ENCODE measurements at places on chromosomes 2 and 18.

DNA sequence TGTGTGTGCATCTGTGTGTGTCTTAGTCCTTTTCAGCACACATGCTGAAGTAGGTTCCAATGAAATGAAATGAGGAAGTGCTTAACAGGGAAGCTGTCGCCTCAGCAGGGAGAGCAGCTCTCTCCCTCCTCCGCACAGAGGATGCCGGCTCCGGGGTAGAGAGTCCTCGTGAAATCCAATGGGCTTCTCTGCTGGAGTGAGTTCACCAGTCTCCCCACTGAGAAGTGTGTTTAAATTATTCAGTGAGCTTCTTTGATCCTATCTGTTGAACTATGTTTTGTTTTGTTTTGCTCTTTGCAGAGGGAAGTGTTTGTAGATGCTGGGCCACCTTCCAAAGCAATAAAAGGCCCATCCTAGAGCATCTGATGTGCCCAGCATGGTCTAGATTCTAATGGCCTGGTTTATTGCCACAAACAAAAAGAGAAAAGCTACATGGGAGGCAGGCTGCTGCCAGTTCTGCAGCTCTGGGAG is 6.7 kb downstream of the PPP1R7 start:
- DNase-seq, result no peak

DNA sequence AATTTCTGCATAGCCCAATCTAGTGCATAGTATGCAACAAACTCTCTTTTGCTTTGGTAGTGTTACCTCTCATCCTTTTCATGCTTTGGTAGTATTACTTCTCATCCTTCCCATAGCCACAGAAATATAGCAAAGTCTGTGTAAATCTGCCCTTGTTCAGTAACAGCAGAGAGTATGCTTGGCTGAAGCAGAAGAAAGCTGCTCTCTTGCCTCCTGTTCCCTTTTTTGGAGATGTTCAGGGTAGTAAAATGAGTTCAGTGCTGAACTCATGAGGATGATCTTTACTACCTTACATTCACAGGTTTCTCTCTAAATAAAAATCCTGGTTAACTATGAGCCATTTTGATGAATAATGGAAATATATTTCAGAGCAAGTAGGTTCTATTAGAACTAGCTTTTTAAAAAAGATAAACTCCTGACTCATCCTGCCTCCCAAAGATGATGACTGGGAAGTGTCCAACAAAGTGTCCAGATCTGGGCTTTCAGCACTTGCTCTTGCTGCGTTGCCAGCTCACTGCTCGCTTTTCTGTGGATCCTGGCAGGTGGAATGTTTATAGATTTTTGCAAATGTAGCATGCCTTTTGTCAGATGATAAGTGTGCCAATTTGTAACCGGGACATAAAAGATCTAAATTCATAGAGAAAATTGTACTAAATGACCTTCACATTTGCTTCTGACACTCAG is 29.4 kb upstream of the CHMP3 start:
- DNase-seq, result no peak

- no peak for DNase-seq
These were observed 259.7 kb downstream of the CDCA7 start for GRCh38 chr2:173614265-173614930.

DNA sequence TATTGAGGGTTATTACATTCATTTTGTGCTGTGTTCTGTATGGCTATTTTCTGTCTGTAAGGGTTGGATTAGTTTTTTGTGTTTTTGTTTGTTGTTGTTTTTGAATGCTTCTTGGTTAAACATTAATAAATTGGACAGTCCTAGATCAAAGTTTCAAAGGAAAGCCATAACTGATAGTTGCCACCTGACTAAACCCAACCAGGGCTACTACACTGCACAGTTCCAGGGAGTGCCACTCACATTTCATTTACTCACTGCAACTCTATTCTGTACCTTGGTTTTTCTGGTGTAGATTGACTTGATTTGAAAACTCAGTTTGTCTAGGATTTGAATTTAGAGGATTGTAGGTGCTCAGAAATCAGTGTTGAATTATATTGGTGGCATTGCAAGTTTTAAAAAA is 6.4 kb downstream of the MYL12B start:
- DNase-seq, result no peak

DNA sequence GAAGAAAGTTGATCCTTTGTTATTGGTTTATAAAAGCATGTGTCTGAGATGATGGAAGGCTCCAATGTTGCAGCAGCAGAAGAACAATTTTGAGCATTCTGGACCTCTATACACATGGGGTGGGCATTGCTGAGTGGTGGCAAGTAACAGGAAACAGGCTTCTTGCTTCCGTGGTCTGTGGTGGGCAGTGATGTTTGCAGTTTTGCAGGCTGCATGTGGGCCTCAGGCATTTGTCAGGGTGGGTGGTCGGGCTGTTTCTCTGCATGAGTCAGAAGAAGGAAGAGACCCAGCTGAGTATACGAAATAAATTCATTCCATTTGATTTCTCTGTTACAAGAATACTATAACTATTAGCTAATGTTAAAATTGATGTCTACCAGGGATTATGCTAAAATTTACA is 239.5 kb upstream of the COL3A1 start:
- DNase-seq, result no peak

GRCh38 chr2:133586978-133587377 is 18.7 kb upstream of the NCKAP5 start:
- no peak for DNase-seq

DNA sequence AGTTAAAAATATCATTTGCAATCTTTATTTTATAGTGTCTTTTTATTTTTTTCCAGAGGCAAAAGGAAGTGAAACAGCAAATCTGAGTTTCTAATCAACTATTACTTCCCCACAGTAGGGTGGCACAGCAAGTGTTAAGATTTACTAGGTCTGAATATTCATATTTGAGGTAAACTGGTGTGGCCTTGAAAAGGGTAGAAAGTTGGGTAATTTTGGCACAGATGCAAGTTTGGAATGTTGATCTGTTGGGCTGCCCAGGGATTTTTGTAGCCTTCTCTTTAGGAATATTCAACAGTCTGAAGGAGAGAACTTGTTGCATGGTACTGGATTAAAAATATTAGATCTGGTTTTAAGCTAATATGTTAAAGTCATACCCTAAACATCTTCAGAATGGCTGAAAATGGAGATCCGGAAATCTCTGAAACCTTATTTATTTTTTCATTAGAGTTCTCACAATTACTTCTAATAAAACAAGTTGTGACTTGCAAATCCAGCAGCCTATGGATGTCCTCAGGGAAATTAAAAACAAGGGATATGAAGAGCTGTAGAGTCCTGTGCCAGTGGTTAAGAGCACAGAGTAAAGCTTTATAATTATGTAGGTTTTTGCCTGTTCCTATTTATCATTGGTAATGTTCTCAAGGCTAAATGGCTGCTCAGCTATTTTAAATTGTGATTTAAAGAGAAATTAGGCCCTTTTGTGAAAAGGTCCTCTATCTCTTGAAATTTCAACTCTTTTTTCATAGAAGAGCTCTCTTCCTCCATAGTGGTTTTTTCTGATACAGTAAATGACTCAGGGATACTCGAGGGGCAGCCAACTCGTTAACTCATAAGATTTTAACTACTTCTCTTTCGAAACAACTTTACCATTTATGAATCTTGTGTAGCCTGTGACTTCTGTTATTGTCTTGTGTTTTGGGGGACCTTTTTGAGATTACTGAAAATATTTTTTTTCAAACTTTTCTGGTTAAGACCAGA is 11.0 kb downstream of the TANK start:
- no peak for DNase-seq

GRCh38 chr2:74199871-74200305 is 1.5 kb downstream of the MTHFD2 start:
- no peak for DNase-seq

- no peak for DNase-seq
These were observed 134.2 kb downstream of the RAPGEF4 start for GRCh38 chr2:172869861-172870260.

- no peak for DNase-seq
These were observed 24.6 kb downstream of the CROCC2 start for GRCh38 chr2:240930631-240931318.

DNA sequence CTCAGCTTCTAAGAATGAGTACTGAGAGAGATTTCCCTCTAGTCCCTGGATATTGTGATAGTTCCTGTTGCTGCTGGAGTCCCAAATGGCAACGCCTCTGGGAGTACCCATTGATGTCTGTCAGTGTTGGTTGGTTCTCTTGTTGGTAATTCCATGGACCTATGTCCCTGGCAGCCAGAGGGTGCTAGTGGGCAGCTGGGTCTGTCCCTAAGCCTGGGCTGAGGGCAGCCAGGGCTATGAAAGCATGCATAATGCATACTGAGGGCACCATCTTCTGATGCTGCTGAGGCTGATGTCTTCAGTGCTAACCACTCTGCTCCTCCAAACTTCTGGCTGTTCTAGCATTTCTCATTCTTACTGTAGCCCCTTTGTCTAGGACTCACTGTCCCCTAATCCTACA is 35.9 kb downstream of the NABP1 start:
- no peak for DNase-seq

DNA sequence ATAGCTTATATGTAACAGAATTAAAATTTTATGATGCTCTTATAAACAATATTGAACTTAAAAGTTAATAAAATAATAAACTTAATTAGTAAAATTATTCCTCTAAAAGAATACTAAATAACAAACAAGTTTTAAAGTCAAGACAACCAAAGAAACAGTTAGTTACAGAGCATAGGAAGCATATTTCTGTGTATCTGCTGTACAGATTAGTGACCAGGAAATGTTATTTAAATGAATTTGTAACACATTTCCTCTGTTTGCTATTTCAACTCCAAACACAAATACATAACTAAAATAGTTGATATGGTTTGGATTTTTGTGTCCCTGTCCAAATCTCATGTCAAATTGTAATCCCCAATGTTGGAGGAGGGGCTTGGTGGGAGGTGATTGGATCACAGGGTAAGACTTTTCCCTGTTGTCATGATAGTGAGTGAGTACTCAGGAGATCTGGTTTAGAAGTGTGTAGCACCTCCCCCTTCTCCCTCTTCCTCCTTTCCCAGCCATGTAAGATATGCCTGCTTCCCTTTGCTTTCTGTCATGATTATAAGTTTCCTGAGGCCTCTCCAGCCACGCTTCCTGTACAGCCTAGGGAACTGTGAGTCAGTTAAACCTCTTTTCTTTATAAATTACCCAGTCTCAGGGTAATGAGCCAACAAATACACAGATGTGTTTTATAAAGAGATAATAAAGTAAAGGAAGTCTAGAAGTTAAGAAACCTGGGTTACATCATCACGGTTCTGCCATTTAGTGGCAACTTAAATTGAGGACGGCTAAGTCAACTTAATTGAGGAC is 51.8 kb downstream of the ROCK2 start:
- no peak for DNase-seq

DNA sequence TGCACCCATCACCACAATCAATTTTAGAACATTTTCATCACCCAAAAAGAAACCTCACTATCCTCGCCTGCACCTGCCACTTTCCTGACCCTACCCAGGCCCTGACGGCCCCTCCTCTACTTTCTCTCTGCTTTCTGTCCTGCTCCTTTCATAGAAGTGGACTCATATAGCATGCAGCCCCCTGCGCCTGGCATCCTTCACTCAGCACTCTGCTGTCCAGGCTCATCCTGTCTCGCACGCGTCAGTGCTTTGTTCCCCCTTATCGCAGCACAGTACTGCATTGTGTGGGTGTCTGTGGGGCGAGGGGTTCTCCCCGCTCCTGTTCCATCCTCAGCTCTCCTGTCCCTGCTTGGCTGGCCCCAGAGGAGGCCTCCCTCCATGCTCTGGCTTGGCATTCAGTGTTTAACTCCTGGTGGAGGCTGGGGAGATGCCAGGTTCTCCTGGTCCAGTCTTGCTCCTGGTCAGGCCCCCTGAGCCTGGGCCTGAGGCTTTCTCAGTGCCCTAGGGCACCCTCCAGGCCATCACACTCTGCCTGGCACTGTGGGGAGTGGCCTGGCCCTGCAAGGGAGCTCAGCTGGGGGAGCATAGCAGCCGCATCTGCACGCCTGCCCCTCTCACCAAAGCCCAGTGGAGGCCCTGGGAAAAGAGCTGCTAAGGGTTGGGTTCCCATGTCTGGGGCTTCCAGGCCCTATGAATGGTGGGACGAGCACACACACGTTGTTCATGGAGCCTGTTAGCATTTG is 6.6 kb upstream of the TUBB6 start:
- no peak for DNase-seq

DNA sequence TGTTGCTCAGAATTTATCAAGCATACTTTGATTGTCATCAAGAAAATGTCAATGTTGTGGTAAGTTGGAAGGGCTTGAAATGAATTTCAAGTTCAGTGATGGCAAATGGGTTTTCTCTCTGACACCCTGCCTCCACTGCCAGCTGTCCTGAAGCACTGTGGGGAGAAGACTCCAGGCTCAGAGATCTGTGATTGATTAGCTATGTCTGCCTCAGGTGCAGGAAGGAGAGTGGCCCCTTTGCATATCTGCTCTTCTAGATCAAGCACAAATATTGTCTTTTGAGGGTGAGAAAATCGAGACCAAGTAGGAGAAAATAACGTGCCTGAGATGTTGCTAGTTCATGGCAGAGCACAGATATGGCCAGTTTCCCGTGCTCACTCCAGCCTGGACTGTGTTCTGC is 178.8 kb upstream of the GLI2 start:
- no peak for DNase-seq

- no peak for DNase-seq
These were observed 909 bp downstream of the TMEM87B start for GRCh38 chr2:112055730-112056625.

GRCh38 chr2:210965472-210965871 is 409.1 kb downstream of the CPS1 start:
- no peak for DNase-seq

GRCh38 chr2:120403261-120403660 is 57.3 kb downstream of the INHBB start:
- no peak for DNase-seq

- DNase-seq, result no peak
These were observed 203.4 kb downstream of the RND3 start for GRCh38 chr2:150284116-150284515.

- no peak for DNase-seq
These were observed 8.5 kb downstream of the CIAO1 start for GRCh38 chr2:96274355-96275056.

DNA sequence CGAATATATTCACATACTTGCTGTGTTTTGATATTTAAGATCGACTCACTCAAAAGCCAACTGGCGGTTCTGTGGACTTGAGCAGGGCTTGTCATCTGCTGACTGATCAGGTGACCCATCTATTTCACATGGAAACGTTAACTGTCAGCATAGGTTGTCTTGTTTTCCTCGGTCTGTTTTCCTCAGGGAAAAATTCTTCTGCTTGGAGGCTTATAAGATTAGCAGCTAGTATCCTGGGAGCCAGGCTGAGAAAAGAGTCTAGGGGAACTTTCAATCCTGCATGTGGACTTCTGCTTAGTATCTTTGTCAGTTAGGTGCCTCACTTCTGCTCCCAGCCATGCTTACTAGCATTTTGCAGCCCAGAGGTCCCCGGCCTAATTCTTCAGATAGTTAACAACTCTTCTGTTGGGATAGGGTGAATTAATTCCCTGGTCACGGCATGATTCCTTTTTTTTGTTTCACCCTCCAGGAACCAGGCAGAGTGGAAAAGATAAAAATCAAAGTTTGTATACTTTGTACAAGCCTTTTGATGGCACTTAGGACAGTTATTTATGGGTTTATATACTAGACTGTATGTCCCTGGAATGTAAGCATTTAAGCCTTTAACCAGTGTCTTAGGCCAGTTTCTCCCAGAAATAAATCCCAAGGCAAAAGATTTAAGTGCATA is 226.0 kb downstream of the GULP1 start:
- no peak for DNase-seq
